ENCODE measurements at places on chromosomes 7 and 10. TPM values are rescaled to one million over a fixed set of nuclear protein-coding genes. Genes with fewer than 3 reads are reported as not detected.

PRKCQ gene
- polyA plus RNA-seq, result 16.3 TPM

THNSL1 gene
- 19.6 TPM for polyA plus RNA-seq

TDRD1 gene
- not detected for polyA plus RNA-seq

JAKMIP3 gene
- 0.09 TPM for polyA plus RNA-seq

BMPER gene
- 22.8 TPM for polyA plus RNA-seq

UTF1 gene
- not detected for polyA plus RNA-seq

GNAT3 gene
- not detected for polyA plus RNA-seq

GIMAP1 gene
- polyA plus RNA-seq, result 2.5 TPM

FAM237B gene
- 0.40 TPM for polyA plus RNA-seq

MUC12 gene
- not detected for polyA plus RNA-seq

MRPL32 gene
- 118 TPM for polyA plus RNA-seq

ABCA13 gene
- polyA plus RNA-seq, result 1.0 TPM

OPALIN gene
- not detected for polyA plus RNA-seq

FMC1 gene
- polyA plus RNA-seq, result 21.7 TPM

C10orf143 gene
- polyA plus RNA-seq, result 5.8 TPM

MLLT10 gene
- 42.4 TPM for polyA plus RNA-seq

SKIDA1 gene
- 10.4 TPM for polyA plus RNA-seq

All from right renal pelvis (tissue), 4 donors.